Aorta (tissue), 5 donors: ENCODE measurements at places on chromosomes 12 and 14. TPM values are rescaled to one million over a fixed set of nuclear protein-coding genes. Genes with fewer than 3 reads are reported as not detected.
A peak's percentile ranks its signal among the peaks of the same experiment; 100 is the strongest.

- no peak overlapping the region for H3K4me3 ChIP-seq
- peaks cover 2% of the 10 kb centered on the region for H3K4me1 ChIP-seq
- H3K27me3 ChIP-seq: no peaks in the 10 kb centered on the region
- DNase-seq: no peak
- no peaks in the 10 kb centered on the region for H3K36me3 ChIP-seq
Measured at GRCh38 chr14:73025544-73025943, 1.4 kb downstream of the ZFYVE1 start.

DNA sequence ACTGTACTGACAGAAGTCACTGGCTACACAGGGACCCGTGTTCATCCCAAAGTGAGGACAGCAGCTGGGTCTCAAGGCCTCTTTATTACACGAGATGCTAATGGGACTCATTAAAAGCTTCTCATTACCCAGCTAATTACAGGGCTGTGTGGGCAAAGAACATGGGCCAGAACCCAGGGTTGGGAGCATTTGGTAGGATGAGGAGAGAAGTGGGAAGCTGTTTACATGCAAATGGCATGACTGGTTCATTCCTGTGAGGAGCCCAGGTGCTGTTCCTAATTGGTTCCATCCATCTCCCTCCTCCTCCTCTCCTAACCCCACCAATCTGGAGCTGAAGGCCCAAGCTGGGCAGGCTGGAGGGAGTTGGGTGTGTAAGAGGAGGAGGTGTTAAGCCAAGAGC is 8.9 kb upstream of the TAC3 start:
- no peak for DNase-seq
- H3K27ac ChIP-seq: no peak overlapping the region
- H3K36me3 ChIP-seq: no peaks in the 10 kb centered on the region
- H3K4me3 ChIP-seq: no peak overlapping the region

LMO3 gene
- polyA plus RNA-seq: 8.1 TPM

- DNase-seq: no peak
- H3K27me3 ChIP-seq: no peaks in the 10 kb centered on the region
- no peaks in the 10 kb centered on the region for H3K36me3 ChIP-seq
- H3K4me3 ChIP-seq: no peak overlapping the region
- no peak overlapping the region for H3K27ac ChIP-seq
Measured at GRCh38 chr14:97056086-97056485, 258.9 kb downstream of the VRK1 start.

DNA sequence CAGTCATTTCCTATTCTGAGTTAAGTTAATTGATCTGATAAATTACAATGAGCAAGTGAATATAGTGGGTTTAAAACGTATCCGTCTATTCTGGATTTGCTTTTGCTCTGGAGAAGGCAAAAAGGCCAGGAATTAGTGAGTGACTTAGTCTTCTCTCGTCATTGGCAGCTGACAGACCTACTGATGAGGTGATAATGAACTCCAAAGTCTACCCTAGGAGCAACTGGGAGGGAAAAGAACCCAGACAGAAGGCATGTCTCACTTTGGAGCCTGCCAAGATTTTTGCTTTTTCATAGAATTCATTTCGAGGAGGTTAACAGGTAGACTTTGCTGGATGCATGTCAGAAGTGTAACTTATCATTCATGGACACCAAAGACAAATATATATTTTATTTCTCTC is 270.3 kb downstream of the FBXL14 start:
- no peak overlapping the region for H3K4me3 ChIP-seq
- no peaks in the 10 kb centered on the region for H3K36me3 ChIP-seq
- no peaks in the 10 kb centered on the region for H3K27me3 ChIP-seq
- DNase-seq: no peak
- H3K27ac ChIP-seq: no peak overlapping the region

GRCh38 chr12:52692254-52692653 is 11.1 kb downstream of the KRT77 start:
- no peak overlapping the region for H3K4me3 ChIP-seq
- peaks cover 2% of the 10 kb centered on the region for H3K27me3 ChIP-seq
- no peak overlapping the region for H3K27ac ChIP-seq
- no peaks in the 10 kb centered on the region for H3K36me3 ChIP-seq
- DNase-seq: no peak
- H3K4me1 ChIP-seq: no peaks in the 10 kb centered on the region

DNA sequence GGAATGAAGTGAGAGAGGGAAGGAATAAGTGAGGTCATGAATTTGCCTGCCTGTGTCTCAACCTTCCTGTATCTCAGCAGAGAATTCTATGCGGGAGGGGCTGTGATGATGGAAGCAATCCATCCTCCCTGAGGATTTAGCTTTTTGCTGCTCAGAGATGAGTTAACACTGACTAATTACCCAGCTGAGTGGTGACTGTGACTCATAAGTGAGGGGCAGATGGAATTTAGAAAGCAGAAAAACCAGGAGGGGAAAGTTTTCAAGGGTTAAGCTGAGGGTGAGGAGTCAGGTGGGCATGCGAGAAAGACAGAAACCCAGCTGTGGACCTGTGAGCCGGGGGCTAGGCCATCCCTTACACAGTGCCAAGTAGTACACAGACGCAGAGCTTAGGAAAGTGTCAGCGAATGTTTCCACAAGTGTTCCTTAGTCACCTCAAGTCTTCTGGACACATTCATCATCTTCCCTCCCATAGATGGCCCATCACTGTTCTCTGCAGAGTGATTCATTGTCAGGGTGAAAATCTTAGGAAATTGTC is 277.9 kb downstream of the IPO8 start:
- no peak overlapping the region for H3K4me3 ChIP-seq
- no peak overlapping the region for H3K27ac ChIP-seq
- no peaks in the 10 kb centered on the region for H3K4me1 ChIP-seq
- no peaks in the 10 kb centered on the region for H3K36me3 ChIP-seq
- H3K27me3 ChIP-seq: no peaks in the 10 kb centered on the region

DNA sequence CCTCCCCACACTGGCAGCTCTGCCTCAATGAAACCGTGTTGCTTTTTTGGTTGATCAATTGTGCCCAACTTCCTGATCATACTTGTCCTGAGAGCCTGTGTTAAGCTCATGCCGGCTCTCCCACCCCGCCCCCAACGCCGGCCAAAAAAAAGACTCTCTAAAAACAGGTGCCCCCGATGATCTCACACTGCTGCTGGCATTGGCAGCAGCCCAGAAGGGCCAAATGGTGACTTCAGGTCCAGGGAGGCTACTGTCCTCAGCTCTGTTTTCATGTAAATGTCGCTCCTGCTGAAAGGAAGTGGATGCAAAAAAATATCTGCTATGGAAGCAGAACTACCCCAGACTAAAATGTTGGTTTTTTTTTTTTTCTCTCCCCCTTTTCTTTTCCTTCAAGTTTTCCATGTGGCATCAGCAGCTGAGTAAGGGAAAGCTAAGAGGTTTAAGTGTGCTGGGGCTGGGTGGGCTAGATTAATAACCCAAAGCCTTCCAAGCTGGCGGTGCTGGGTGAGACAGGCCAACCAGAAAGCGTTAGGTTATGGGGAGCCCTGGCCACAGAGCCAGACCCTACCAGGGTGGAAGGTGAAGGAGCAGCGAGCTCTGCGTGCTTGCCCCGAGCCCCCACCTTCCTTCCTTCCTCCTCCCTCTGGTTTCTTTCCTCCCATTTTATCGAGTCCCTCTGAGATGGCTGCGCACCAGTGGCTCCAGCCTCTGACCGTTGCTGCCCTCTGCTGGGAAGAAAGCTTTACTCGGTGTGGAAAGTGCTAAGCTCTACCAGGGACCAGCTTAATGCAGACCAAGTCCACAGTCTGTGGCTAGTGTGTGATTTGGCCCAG is 396.1 kb downstream of the NRXN3 start:
- H3K27me3 ChIP-seq: no peaks in the 10 kb centered on the region
- no peak overlapping the region for H3K27ac ChIP-seq
- peak overlapping the region; percentile 8 for H3K4me3 ChIP-seq

DNA sequence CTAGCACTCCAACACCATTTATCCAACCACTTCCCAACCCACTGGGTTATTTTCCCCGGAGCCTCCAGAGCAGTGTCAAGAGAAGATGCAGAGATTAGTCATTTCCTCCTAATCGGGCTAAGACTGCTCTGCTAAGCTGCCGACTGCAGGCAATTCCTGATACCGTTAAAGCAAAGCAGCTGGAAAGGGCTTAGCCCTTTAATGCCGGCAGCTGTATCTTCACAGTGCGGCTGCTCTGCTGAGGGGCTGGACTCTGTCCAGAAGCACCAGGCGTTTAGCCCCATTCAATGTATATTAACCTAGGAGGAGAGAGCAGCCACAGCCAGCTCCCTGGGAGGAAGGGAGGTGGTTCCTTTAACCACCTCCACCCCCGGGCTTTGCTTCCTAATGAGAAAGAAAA is 11.1 kb downstream of the AQP6 start:
- H3K27me3 ChIP-seq: no peaks in the 10 kb centered on the region
- no peak overlapping the region for H3K4me3 ChIP-seq
- H3K27ac ChIP-seq: no peak overlapping the region
- H3K36me3 ChIP-seq: peaks cover 3% of the 10 kb centered on the region
- DNase-seq: no peak

DNA sequence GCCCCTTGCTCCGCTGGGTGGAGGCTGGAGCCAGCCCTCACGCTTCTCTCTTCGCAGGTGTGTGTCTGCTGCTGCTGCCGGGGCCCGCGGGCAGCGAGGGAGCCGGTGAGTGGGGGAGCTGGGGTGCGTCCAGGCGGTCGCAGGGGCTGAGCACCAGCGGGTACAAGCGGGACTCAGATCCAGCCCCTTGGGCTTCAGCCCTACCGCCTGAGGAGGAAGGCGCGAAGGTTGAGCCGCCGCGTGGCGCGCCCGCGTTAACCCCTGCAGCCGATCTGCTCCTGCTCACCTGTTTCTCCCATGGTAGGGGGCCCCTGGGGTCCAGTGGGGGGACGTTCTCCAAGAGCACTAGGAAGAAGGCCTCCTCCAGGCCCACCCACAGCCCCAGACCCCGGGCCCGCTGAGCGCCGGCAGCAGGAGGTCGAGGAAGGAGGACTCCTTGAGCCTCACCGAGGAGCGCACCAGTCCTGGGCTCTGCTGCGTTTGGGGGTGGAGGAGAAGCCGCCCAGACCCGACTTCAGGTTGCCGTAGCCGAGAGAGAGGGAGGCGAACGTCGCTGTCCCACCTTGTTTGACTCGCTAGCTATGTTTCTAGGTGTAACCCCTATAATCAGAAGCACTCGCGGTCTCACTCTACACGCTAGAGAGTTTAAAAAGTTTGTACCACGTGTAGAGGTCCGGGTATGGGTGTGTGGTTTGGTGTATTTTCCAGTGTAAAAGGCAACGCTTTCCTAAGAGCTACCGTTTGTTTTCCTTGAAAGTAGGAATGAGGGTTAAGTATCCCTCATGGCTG is 834 bp downstream of the COCH start:
- H3K36me3 ChIP-seq: no peaks in the 10 kb centered on the region
- no peaks in the 10 kb centered on the region for H3K27me3 ChIP-seq
- H3K27ac ChIP-seq: no peak overlapping the region

DNA sequence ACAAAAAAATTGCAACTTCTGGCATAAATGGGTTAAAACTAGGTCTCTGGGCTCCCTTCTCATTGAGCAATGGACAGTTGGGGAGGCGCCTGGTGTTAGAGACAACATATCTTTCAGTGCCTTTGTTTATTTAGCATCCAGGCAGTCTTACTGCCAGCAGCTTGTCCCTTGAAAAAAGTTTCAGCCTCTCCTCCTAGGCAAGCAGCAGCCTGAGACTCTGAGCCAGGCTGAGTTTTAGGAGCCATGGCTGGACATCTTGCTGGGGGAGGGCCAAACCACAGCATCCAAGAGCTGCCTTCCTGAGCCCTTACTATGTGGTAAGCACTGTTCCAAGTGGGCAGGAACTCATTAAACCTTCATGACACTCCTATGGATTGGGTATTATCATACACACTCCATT is 10.1 kb upstream of the JDP2 start:
- no peak for DNase-seq
- H3K4me3 ChIP-seq: no peak overlapping the region
- H3K27me3 ChIP-seq: no peaks in the 10 kb centered on the region
- no peaks in the 10 kb centered on the region for H3K36me3 ChIP-seq

DNA sequence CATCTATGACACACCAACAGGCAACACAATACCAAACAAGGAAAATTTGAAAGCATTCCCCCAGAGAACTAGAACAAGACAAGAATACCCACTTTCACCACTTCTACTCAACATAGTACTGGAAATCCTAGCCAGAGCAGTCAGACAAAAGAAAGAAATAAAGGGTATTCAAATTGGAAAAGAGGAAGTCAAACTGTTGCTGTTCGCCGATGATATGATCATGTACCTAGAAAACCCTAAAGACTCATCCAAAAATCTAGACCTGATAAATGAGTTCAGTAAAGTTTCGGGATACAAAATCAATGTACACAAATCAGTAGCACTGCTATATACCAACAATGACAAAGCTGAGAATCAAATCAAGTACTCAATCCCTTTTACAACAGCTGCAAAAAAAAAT is 8.1 kb upstream of the ATL1 start:
- H3K36me3 ChIP-seq: no peaks in the 10 kb centered on the region
- no peaks in the 10 kb centered on the region for H3K4me1 ChIP-seq
- no peak overlapping the region for H3K27ac ChIP-seq

DNA sequence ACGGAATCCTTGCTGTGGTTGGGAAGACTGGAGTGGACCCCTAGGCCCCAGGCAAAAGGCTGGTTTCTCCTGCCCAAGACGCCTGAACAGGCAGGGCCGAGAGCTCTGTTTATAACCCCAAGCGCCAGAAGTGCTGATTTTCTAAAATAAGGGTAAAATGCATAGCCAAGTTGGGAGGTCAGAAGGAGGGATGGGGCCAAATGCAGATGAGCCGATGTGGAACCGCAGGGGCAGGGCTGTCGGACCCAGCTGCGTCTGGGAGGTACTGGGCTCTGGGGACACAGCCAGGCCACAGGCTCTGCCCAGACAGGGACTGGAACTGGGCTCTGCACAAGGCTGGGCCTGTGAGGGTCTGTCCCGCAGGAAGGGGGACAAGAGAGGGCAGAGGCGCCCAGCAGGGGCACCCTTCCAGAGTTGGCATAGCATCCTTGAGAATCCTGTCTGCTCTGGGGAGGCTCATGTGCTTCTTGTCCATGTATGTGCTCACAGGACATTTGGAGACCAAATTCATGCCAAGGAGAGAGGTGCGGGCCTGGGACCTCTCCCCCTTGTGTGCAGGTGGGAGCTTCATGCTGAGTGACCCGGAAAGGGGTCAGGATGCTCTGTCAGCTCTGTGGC is 49.1 kb downstream of the JAG2 start:
- no peaks in the 10 kb centered on the region for H3K36me3 ChIP-seq
- H3K27ac ChIP-seq: no peak overlapping the region
- peak; percentile 40 for DNase-seq
- H3K4me1 ChIP-seq: no peaks in the 10 kb centered on the region
- no peak overlapping the region for H3K4me3 ChIP-seq

ACSS3 gene
- polyA plus RNA-seq: 8.2 TPM

- no peak for DNase-seq
- H3K4me1 ChIP-seq: no peaks in the 10 kb centered on the region
- no peak overlapping the region for H3K4me3 ChIP-seq
Measured at GRCh38 chr14:60353420-60353819, 104.4 kb downstream of the PPM1A start.

MGST1 gene
- 30.2 TPM for polyA plus RNA-seq

KRT77 gene
- not detected for polyA plus RNA-seq

- peaks cover 6% of the 10 kb centered on the region for H3K4me1 ChIP-seq
- no peak overlapping the region for H3K27ac ChIP-seq
- no peaks in the 10 kb centered on the region for H3K27me3 ChIP-seq
Measured at GRCh38 chr12:46370380-46370734, 2.2 kb downstream of the SLC38A2 start.

FKBP11 gene
- polyA plus RNA-seq: 14.3 TPM

LRRK2 gene
- 7.0 TPM for polyA plus RNA-seq
